Neural progenitor cell (in vitro differentiated cells): ENCODE measurements at places on chromosomes 16 and 17.

DNA sequence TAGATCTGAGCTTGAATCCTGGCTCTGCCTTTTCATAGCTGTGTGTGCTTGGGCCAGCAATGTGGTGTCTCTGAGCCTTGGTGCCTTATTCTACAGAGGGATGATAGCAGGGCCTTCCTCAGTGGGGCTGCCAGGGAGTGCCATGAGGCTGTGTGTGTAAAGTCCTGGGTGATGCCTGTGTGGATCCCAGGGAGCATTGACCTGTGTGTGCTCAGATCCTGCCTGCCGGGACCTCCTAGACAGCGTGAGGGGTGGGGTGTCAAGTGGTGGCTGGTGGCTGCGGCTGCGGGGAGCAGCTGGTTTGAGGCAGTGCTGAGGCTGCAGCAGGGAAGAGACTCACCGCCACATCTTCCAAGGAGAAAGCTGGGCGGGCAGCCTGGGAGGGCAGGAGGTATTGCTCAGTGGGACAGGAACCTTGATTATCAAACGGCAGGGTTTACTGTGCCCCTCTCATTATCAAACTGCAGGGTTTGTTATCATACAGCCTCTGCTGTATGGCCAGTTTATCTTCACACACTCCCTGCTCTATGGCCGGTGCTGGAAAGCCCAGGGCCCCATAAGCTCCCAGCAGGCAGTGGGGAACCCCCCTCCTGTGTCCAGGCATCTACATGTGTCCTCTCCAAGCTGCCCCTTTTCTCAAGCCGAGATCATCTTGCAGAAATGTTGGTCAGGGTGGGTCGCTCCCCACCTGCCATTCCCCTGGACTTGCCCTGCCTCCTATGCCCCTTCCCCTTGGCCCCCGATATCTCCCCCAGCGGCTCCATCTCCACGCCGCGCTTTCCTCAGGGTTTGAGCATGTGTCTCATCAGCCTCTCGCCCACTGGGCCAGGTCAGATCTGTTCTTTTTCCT is 3.1 kb upstream of the ADCY7 start:
- DNase-seq: no peak

GRCh38 chr17:14826358-14826757 is 438.8 kb downstream of the PMP22 start:
- DNase-seq: no peak

- DNase-seq: no peak
Observed at GRCh38 chr17:72510351-72511016, 389.7 kb downstream of the SOX9 start.

- DNase-seq: peak; percentile 15
Observed at GRCh38 chr17:4833941-4834680, 971 bp downstream of the MINK1 start.

DNA sequence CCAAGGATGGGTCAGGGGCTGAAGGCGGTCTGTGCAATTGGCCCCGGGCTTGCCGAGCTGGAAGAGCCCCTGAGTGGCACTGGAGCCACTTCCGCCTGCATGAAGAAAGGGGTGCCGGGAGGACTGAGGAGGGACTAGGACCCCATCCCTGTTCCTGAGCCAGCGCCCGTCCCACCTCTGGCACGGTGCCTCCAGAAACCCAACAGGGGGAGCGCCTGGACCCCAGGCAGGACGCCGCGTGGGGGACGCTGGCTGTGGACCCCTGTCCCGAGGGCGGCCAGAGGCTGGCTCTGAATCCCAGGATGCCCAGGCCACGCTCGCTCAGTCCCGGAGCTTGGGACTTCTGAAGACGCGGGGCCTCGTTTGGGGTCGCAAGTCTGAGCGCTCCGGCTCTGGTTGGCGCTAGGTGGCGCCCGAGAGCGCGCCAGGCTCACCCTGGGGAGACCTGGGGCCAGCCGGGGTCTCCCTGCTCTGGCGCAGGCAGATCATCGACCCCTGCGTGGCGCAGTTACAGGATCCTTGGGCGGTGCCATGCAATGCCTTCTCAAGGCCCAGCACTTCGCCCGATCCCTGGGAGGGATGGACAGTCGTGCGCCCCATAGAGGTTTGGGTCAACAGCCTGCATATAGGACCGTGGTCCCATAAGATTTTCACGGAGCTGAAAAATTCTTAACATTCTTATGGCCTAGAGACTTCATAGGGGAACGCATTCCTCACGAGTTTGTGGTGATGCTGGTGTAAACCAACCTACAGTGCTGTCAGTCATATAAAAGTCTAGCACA is 58.5 kb upstream of the CREBBP start:
- peak; percentile 89 for DNase-seq

DNA sequence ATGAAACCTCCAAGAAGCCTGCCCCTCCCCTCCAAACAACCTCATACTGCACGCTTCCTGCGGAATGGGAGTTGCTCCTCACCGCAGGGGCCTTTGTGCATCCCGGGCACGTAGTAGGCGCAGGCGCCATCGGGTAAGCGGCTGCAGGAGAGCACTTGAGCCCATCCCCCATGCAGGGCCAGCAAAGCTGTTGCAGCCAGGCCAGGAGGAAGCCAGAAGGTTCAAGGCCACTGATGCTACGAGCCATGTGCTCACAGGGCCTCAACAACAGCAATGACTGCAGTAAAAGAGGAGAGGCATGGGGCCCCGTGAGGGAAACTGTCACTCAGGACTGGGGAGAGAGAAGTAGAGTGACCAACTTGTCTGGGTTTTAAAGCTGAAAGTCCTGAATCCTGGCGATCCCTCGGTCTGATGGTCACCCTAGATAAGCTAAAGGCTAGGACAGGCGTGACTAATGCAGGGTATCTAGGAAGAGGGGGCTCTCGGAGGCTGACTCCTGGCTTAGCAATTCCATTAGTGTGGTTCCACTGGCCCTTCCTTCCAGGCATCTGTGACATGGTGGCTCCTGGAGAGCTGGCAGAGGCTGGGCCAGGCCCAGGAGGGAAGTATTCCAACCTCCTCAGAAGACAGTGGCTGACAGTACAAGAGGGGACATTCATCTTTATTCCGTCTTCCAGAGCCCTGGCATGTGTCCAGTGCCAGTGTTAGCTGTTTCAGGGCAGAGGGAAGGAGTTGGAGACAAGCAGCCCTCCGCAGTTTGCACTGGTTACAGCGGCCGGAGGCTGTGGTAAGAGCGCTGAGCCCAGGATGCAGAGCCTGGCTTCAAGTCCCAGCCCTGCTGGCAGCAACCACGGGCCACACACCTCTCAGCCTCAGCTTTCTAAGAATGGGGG is 20.8 kb downstream of the GOSR2 start:
- DNase-seq: peak; percentile 49

- no peak for DNase-seq
Observed at GRCh38 chr17:45172232-45172540, 10.5 kb downstream of the HEXIM2 start.

DNA sequence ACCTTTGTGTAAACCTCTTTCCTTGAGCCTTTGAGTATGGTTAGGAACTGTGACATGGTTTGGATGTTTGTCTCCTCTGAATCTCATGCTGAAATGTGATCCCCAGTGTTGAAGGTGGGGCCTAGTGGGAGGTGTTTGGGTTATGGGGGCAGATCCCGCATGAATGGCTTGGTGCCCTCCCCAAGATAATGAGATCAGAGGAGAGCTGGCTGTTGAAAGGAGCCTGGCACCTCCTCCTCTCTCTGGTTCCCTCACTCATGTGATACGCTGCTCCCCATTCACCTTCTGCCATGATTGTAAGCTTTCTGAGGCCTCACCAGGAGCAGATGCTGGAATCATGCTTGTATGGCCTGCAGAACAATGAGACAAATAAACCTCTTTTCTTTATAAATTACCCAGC is 1110.2 kb downstream of the CDH11 start:
- DNase-seq: no peak

DNA sequence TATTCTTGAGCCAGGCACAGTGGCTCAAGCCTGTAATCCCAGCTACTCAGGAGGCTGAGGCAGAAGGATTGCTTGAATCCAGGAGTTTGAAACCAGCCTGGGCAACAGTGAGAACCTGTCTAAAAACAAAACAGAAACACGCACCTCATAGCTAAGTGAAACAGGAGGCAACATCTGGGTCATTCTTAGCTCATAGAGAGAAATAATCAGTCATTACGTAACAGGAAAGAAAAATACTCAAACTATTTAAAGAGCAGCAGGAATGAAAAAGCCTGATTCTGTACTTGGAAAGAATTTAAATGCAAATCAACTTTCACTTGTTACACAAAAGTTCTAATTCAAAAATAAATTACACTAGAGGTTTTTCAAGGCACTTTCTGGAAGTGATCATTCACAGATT is 17.2 kb downstream of the CHCT1 start:
- no peak for DNase-seq

DNA sequence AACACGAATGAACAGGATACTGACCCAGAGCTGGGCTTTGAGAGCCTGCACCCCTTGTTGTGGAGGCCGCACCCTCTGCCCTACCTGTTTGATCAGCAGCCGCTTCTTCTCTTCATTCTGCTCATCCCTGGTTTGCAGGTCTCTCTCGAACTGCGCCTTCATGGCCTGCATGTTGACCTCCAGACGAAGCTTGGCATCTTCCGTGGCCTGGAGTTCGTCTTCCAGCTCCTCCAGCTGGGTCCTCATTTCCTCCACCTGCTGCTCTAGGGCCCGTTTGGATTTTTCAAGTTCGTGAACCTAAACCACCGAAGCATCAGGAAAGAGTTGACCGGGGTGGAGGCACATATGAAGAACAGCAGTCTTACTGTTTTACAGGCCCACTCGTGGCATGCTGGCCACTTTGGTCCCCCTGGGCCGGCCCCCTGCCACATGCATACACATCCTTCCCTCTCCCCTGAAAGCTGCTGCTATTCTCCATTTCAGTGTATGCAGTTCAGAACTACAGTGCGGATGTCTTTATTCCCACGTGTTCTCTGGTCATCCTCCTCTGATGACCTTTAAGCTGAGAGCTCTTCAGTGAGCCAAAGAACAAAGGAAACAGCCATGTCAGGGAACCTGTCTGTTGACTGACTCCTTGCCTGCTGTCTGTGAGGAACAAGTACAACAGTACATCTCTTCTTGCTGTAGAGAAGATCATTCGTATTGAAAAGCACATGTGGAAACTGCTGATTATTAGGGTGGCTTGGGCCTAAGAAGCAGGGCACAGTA is 54.8 kb downstream of the NDEL1 start:
- no peak for DNase-seq

DNA sequence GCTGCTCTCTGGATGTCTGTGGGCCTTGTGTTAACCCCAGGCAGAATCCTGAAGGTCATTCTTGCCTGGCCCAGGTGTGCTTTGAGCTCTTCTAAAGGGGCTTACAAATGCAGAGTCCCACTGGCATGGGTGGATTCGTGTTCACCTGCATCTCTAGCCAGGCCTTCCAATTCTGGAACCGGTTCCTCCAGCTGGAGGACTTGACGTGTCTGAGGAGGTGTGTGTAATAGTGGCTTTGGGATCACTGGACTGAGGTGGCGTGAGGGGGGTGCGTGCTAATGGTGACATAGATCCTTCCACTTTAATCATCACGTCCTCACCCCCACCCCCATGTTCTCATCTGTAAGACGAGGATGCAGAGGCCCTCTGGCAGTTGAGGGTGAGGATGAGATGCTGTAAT is 4.8 kb downstream of the GSE1 start:
- no peak for DNase-seq

DNA sequence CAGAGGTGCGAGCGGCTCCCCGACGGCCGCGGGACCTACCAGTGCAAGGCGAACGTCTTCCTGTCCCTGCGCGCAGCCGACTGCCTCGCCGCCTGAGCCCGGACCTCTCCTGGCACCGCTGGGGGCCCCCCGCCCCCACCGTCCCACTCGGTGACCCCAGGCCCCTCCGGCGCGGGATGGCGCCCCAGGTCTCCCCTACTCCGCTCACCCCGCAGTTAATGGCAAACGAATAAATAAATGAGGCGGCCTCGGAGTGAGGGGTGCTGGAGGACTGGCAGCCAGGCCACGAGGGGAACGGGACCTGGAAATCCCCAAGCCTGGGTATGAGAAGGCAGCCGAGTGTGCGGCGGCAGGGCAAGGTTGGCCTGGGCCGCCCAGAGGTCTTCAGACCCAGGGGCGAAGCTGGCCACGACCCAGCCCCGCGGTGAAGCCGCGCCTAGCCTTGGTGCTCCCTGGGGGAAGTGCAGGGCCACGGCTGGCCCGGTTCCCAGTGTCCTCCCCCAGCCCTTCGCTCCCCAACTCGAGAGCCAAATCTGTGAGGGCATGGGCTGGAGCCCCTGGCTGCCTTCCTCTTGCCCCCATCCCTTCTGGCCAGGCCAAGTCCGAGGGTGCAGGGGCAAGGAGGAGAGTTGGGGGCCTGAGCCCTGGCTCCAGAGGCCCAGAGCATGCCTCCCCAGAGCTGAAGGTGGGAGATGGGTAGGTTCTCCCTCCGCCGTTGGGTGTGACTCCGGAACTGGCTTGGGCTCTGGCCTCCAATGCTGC is 796 bp downstream of the NPB start:
- DNase-seq: peak; percentile 43
